ENCODE measurements at places on chromosomes 11 and 22. TPM values are rescaled to one million over a fixed set of nuclear protein-coding genes. Genes with fewer than 3 reads are reported as not detected.

- no peak for DNase-seq
Observed at GRCh38 chr22:27984001-27984695, 65.1 kb upstream of the PITPNB start.

DNA sequence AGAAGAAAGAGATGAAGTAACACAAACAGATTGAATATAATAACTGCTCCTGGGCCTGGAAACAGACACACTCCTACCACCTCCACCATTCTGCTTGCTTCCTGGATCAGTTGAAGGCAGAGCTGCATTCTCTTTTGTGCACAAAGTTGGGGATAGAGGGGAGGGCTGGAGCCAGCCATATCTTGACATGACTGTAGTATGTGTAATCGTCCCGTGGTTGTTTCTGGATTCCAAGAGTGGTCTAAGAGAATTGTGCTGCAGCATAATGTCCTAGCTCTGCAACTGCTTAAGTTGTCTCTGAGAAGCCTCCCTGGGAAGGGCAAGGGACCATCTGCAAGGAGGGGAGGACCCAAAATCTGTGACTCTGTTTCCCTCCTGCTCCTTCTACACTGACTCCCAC is 3.2 kb downstream of the CRY2 start:
- DNase-seq, result no peak

GAB2 gene
- total RNA-seq, result 16.0 TPM

DNA sequence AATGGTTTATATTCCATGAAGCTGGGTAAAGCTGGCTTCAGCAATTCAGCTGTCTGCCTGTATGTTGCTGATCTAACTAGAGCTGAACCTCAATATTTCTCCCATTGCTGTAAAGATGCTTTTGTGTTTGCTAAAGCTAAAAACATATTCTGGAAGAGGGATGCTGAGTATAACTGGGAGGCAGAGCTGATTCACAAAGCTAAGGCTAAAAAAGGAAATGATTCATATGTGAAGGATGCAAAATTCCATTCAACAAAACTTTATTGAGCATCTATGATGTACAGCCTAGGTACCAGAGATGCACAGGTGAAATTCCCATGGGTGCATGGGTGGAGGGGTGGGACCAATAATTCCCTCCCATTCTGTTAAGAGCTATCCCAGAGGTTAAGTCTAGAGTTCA is 193.9 kb downstream of the KIF18A start:
- no peak for DNase-seq

- DNase-seq, result no peak
Observed at GRCh38 chr22:45334068-45334467, 24.3 kb downstream of the FAM118A start.

OR52H1 gene
- not detected for total RNA-seq

DNA sequence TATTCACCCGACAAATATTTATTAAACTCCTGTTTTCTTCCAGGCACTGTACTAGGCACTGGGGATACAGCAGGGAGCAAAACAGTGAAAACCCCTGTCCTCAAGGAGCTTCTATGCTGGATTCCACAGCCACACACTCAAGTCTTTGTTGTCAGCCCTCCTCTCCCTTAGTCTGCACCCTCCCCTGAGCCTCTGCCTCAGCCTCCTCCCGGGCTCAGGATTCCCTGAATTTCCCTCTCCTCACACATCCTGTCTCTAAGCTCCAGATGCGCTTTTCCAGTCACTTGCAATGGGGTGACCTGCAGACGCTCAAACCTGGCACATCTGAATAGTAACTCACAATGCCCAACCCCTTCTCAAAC is 13.5 kb upstream of the TUB start:
- DNase-seq, result no peak

- DNase-seq, result no peak
Observed at GRCh38 chr11:83641511-83641910, 355.3 kb upstream of the CCDC90B start.

OR51B5 gene
- not detected for total RNA-seq

GRCh38 chr11:95296621-95297025 is 65.6 kb upstream of the SESN3 start:
- no peak for DNase-seq

- DNase-seq, result no peak
Observed at GRCh38 chr11:121235057-121235456, 57.5 kb upstream of the SC5D start.

GRCh38 chr11:27592098-27592780 is 85.7 kb upstream of the LIN7C start:
- DNase-seq, result no peak

DNA sequence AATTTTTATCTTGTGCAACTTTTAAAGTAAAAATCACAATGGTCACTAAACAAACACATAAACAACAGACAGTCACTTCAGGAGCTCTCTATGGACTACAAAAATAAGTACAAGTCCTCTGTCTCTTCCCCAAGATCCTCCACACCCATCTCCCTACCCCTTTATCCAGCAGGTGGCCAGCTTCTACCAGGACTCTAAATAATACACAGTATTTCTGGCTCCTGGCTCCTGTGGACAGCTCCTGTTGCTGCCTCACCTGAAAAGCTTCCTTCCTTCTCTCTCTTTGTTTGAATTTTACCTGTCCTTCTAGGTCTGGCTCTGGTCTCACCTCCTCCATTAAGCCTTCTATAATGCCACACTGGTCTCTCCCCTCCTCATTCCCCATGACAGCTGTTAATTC is 86.1 kb downstream of the CLPB start:
- no peak for DNase-seq

RPL27A gene
- 679 TPM for total RNA-seq

GRCh38 chr22:39249086-39249704 is 4.4 kb upstream of the PDGFB start:
- no peak for DNase-seq

- DNase-seq, result no peak
Observed at GRCh38 chr11:32918427-32918826, 25.8 kb downstream of the QSER1 start.

DNA sequence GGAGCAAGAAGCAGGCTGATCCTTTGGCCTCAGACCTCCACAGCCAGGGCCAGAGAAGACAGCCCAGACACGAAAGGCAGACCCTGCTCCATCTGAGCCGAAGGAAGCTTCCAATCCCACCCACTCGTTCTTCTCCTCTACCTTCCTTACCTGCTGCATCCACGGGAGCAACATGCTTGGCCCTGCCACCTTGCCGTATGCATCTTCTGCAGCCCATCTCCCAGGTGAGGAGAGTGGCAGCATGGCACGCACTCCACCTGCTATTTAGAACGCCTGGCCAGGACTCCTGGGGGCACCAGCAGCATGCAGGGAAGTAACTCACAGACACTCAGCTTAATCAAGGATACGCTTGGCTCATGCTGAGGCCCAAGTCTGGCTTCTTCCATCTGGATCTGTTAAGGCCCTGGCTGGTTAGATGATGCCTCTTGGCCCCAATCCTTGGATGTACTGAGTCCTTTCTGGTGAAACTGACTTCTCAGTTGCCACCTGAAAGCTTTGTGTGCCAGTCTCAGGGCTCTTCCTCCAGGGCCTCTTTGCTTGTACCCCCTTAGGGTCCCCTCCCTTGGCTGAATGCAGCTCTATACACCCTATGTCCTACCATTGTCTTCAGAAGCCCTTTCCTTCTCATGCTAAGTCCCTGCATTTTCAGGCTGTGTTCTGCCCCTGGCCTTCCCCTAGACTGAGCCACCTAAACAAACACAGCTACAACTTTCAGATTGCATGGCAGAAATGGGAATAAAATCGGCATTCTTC is 604.9 kb downstream of the BUD13 start:
- DNase-seq, result no peak

MUC15 gene
- not detected for total RNA-seq

ANKK1 gene
- total RNA-seq, result not detected

DNA sequence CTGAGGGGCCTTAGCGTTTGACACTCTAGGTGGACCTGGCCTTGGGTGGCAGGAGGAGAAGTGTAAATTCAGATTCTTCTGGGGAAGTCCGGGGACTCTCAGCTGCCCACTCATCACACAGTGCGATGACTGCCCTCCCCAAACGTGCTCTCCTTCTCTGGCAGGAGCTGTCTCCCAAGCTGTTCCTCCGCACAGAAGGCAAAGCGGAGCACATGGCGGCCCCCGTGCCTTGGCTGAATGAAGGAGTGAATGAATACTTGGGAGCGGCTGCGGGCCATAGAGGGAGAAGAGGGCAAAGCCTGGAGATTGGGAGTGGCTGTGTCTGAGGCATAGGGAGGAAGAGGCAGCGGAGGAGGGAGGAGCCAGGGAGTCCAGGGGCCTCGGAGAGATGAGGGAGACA is 6.9 kb upstream of the NAA40 start:
- DNase-seq, result no peak

- DNase-seq, result peak; percentile 31
Observed at GRCh38 chr11:78646564-78647185, 72.0 kb upstream of the NARS2 start.

DNA sequence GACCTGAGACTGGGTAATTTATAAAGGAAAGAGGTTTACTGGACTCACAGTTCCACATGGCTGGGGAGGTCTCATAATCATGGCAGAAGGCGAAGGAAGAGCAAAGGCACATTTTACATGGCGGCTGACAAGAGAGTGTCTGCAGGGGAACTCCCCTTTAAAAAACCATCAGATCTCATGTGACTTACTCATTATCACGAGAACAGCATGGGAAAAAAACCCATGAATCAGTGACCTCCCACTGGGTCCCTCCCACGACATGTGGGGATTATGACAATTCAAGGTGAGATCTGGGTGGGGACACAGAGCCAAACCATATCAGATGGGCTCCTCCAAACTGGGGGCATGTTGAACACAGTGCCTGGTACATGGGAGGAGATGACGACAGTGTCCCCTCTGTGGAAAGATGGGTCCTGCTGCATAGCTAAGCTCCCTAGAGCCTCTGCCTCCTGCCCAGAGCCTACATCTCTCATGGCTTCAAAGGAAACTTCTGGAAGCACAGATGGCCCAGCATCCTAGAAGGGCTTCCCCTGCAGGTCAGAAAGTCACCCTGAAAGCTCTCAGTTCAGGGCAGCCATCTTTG is 46.1 kb downstream of the MYEOV start:
- DNase-seq, result no peak

ART1 gene
- total RNA-seq, result not detected

DNA sequence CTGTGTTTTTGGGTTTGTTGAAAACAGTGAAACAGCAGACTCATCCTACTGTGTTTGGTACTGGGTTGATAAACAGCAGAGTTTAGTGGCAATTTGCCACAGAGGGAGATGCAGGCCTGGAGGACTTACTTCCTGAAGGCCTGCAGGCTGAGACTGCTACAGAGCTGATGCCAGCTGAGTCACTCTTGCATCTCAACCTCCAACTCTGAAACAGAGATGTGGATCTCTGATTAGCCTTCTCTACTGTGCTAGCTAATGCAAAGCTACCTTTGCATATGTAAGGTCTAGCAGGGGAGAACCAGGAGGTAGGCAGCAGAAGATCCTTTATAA is 14.3 kb downstream of the ATP5MG start:
- DNase-seq, result peak; percentile 14

DNA sequence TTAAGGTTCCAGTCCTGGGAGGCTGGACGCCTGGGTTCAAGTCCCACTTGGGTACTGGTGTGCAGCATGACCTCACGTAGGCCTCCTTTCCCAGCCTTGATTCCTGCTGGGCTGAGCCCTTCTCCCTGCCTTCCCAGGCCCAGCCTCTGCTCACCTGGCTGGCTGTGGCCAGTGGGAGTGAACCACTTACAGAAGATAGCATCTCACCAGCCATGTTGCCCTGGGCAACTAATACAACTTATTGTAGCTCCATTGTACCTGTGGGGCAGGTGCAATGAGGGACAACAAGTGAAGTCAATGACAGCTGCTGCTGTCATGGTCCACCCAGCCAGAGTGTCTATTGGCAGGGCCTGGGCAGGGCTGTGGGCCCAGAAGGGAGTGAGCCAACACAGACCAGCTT is 48.4 kb upstream of the MPEG1 start:
- no peak for DNase-seq

- no peak for DNase-seq
Observed at GRCh38 chr11:68574308-68574707, 110.0 kb upstream of the GAL start.

DNA sequence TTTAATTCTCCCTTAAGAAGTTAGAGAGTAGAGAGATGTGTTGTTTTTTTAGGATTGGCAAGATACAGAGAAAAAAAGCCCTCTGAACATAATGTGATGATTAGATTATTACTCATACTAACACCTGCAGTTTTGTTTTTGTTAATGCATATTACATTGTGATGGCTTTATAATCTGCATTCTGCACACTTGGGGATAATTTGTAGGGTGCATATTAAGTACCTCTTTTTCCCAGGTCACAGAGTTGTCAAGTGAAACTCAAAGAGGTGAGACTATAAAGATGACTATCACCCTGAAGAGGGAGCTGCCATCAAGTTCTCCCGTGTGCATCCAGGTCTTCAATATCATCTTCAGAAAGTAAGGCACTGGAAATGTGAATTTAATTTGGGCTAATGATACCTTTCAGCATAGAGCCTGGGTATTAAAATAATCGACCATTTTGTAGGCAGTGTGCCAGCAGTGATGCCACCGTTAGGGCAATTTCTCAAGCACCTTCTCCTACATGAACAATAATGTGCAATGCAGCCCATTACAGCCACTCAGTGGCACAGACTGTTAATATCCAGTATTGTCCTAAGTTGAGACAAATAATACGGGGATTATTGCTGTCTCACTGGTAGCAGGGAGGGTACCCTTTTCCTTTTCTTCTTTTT is 16.2 kb downstream of the PIWIL4 start:
- no peak for DNase-seq

ART5 gene
- total RNA-seq, result not detected

DNA sequence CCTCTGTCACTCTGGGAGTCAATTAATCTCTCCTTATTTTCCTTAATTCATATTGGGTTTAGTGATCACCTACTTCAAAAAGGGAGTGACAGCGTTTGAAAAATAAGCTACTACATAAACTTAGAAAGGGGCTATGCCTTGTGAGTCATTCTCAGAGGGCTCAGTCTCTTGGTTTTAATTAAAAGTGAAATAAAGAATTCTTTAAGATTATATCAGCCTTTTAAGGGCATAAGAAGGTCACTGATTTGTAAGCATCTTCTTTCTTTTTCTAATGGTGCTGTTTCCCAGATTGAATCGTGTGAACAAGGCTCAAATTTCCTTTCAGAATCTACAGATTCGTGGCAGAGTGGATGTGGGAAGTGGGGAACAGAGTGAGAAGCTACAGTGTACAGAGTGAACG is 636.2 kb upstream of the CCDC90B start:
- DNase-seq, result no peak

- DNase-seq, result no peak
Observed at GRCh38 chr11:128361451-128362020, 225.8 kb downstream of the ETS1 start.

FADS1 gene
- total RNA-seq, result 92.3 TPM

SMTNL1 gene
- total RNA-seq, result not detected

GGTLC2 gene
- total RNA-seq, result not detected

- DNase-seq, result no peak
Observed at GRCh38 chr11:105689631-105690030, 79.8 kb downstream of the GRIA4 start.

GRCh38 chr11:9604134-9604533 is 30.7 kb downstream of the WEE1 start:
- no peak for DNase-seq
